ENCODE measurements at places on chromosomes 5 and 9.

GRCh38 chr5:123518111-123518510, 6.1 kb downstream of the CSNK1G3 start:
- DNase-seq: no peak

GRCh38 chr5:9025942-9026341, 519.9 kb downstream of the SEMA5A start:
- no peak for DNase-seq

DNA sequence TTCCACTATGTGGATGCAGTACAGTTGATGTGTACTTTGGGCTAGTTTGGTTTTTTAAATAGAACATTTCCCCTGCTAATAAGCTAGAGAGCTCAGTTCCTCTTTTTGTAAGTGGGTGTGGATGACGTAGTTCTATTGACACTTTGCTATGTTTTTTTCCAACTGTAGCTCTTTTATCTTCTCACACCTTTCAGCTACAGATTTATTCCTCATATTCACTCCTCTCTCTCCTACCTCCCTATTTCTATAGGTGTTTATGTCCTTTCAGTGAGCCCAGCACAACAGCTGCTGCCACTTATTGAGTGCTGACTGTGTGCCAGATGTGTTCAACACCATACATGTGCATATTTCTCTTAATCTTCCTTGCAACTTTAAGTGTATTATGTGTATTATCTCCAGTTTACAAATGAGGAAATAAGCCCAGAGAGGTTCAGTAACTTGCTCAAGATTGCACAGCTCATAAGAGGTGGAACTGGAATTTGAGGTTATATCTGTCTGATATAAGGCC, 215.7 kb downstream of the SEMA6A start:
- DNase-seq: no peak

DNA sequence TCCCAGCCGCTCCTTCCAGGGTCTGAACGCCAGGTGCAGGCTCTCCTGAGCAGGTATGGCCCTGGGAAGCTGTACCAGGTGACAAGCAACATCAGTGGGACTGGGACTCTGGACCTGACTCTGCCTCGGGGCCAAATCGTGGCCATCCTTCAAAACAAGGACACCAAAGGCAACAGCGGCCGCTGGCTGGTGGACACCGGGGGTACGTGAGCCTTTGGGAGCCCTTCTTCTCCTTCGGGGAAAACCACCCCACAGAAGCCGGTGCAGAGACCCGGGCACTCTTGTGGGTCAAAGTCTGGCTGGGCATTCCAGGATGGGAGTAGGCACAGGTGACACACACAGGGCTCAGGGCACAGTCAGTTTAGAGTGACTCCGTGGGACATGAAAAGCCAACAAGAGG, 45.8 kb downstream of the ARHGEF37 start:
- no peak for DNase-seq

GRCh38 chr5:164597293-164597900, 1092.0 kb downstream of the MAT2B start:
- DNase-seq: no peak

GRCh38 chr5:5886812-5887486, 464.5 kb downstream of the ICE1 start:
- peak; percentile 23 for DNase-seq

DNA sequence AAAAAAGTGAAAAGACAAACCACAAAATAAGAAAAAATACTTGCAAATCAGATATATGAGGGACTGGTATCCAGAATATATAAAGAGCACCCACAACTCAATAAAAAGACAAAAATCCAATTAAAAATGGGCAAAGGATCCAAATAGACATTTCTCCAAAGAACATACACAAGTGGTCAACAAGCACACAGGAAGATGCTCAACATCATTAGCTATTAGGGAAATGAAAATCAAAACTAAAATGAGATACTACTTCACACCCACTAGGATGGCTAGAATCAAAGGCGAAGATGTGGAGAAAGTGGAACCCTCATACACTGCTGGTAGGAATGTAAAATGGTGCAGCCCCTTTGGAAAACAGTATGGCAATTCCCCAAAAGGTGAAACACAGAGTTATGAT, 21.1 kb upstream of the DPM2 start:
- DNase-seq: no peak

DNA sequence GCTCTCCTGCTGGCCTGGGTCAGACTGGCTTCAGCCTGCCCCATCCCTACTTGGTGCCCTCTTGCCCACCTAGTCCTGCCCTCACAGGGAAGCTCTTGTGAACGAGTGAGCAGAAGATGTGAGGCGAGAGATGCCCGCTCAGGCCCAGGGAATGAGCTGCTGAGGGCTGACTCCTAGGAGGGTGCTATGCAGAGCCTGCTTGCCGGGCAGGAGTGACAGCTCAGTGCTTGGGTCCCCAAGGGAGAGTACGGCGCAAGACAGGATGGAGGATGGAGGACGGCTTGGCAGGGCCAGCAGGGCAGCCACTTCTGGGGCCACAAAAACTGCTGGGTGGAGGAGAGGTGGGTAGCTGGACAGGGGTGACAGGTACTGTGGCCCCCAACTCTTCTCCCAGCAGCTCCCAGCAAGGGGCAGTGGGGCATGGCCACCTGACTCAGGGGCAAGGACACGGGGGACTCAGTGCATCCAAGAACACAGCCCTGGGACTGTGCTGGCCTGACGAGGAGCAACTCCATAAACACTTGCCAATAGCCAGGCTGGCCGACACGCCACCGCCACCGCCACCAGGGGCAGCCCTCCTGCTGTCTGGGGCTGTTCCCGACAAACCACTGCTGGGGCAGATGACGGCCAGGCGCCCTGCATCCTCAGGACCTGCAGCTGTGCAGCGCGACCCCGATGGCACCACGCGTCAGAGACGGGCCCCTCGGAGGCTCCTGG, 55.6 kb upstream of the UBAC1 start:
- DNase-seq: no peak

DNA sequence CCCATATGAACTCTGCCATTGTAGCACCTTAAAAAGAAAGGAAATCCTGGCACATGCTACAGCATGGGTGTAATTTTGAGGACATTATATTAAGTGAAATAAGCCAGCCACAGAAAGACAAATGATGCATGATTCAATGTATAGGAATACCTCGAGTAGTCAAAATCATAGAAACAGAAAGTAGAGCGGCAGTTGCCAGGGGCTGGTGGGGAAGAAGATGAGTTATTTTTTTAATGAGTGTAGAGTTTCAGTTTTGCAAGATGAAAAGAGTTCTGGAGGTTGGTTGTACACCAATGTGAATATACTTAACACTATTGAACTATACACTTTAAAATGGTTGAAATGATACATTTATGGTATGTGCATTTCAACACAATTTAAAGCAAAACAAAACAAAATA, 133.0 kb downstream of the ZDHHC21 start:
- DNase-seq: no peak

DNA sequence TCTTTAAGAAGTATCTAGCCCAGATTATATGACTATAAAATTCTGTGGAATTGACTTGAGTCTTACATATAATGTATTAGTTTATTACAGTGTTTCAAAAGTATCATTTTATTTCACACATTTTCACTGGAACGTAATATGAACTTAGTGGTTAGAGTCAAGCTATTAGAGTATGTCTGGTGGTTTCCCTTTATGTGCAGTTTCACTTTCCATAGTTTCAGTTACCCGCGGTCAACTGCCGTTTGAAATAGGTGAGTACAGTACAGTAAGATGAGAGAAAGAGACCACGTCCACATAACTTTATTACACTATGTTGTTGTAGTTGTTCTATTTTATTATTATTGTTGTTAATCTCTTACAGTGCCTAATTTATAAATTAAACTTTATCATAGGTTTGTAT, 50.5 kb downstream of the COMMD10 start:
- DNase-seq: peak; percentile 16

DNA sequence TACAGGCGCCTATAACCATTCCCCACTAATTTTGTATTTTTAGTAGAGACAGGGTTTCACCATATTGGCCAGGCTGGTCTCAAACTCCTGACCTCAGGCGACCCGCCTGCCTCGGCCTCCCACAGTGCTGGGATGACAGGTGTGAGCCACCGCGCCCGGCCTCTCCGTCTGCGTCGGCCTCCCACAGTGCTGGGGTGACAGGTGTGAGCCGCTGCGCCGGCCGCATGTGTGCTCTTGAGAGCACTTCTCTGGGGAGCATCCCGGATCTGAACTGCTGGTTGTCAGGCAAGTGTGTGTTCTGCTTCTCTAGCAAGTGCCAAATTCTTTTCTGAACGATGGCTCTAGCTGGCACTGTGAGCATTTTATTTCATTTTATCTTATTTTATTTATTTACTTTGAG, 3.7 kb upstream of the ENTPD2 start:
- DNase-seq: no peak

DNA sequence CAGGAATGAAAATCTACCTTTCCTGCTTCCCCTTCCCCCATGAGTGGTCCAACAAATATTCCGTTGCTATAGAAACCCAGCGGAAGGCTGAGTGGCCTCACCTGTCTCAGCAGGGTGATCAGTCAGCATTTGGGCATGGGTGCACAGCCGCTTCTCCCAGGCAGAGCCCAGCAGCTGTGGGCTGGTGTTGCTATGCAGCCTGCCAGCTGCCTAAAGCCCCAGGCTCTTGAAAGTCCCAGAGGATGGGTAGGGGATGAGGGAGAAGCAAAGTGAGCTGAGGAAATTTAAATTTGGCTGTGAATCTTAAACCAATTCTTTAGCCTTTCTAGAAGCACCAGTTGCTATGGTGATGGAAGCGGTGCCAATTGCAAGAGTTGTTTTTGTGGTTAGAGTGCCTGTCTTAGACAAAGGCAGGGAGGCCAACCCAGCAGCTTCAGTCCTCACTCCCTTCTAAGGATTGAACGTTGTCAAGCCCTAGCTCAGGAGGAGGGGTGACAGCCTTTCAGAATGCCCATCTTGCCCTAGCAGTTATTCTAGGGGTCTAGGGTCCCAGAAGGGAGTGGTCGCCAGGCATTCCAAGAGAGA, 151.5 kb upstream of the PITX1 start:
- DNase-seq: no peak

DNA sequence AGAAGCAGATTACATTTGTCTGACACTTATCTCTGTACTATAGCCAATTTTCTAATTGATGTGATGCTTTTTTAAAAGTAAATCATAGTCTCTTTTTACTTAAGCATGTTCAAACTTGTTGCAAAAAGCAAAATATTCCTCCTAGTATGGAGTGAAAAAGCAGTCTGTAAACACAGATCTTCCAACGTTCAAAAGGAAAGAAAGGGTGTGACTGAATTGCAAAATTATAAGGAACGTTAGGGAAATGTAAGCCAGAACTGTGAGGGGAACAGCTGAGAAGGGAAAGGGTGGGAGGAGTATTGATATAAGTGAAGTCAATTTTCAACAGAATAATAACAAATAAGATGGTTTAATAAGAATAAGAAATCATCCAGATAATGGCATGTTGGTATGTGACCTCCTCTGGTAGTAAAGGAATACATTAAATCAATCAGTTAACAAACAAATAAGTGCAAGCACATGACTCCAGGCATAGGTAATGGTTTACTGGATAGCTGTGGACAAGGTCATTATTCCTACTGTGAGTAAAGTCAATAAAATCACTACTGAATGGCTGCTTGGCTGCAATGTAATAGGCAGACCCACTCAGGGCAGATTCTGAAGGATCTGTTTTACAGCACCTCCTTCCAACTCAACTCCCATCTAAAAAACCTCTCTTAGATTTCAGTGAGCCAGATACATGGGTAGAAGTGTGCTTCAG, 239.1 kb upstream of the NMUR2 start:
- no peak for DNase-seq

DNA sequence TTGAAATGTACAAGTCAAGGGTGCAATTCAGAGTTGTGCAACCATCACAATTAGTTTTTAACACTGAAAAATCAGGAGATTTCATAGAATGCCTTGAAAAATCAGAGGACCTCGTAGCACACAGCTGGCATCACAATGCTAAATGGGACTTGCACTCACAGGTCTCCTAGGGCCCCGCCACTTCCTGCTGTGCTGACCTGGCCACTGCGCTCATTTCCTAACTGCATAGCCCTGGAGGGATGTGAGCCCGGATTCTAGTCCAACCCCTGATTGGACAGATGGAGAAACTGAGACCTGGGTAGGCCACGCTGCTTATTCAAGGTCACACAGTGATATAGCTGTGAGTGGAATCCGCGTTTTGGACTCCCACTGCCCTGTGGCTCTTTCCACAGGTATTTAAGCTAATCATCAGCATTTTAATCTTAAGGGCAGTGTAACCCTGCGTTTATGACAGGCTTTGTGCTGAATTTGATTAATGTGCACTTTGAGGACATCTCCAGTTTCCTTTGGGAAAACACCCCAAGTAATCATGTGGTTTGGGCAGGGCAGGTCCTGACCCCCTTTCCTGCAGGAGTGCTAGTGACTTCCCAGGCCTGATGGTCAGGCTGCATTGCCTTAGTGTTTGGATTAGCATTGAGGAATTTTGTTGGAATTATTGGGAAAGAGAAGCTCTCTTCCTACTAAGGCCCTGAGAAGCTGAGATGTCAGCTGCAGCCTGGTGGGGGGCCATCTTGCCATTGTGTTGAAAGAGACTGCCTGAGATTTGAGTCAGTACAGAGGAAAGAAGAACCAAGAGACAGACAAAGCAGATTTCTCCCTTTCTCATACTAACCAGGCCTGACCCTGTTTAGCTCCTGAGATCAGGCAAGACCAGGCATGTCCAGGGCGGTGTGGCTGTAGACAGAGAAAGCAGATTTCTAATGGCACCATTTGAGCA, 36.2 kb downstream of the STC2 start:
- DNase-seq: no peak

DNA sequence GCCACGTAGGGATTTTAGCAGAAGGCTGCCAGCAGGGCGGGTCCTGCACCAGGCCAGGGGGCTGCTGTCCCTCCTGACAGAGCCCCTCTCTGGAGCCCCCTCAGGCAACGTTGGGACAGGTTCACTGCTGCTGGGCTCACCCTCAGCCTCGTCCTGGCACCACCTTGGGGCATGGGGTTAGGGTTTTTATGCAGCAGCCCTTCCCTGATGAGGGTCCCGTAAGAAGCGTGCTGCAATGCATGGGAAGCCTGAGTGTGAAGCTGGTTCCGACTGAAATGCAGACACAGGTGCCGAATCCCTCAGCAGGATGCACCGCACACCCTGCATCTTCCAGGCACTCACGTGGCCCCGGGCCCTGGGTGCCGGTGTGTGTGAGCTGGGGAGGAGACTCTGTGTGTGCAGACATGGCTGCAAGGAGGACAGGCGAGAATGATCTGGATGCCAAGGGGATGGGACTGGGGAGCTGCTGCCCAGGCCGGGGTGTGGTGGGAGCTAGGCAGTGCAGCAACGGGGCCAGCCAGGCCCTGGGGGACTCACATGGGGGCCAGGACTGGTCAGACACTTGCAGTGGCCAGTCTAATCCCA, 27.1 kb downstream of the ZDHHC11B start:
- no peak for DNase-seq

GRCh38 chr9:2819165-2819564, 24.7 kb downstream of the PUM3 start:
- DNase-seq: no peak
